Germinal center (tissue), 1 donor: ENCODE measurements at places on chromosomes 11 and 22.

GRCh38 chr11:32121012-32121411 is 30.1 kb downstream of the RCN1 start:
- DNase-seq, result no peak

- DNase-seq, result no peak
Observed at GRCh38 chr11:14577292-14577691, 57.1 kb upstream of the PSMA1 start.

- no peak for DNase-seq
Observed at GRCh38 chr11:19774817-19775580, 62.4 kb downstream of the NAV2 start.

GRCh38 chr11:71078482-71078881 is 173.9 kb downstream of the SHANK2 start:
- DNase-seq, result no peak
